ENCODE measurements at places on chromosomes 1 and 21. TPM values are rescaled to one million over a fixed set of nuclear protein-coding genes. Genes with fewer than 3 reads are reported as not detected.

GRCh38 chr1:19460535-19461219 is 24.7 kb downstream of the CAPZB start:
- no peak for DNase-seq

The SH2D5 gene
- polyA plus RNA-seq = 1.6 TPM

GRCh38 chr1:40095806-40096205 is 1.2 kb downstream of the PPT1 start:
- DNase-seq = no peak

GRCh38 chr1:32394890-32395432 is 720 bp upstream of the BSDC1 start:
- no peak for DNase-seq

All from BJ (cell line).